ENCODE measurements at places on chromosomes 13 and 19. TPM values are rescaled to one million over a fixed set of nuclear protein-coding genes. Genes with fewer than 3 reads are reported as not detected.

Gene SBK2
- total RNA-seq: 2.1 TPM

Gene UBE2S
- 27.5 TPM for total RNA-seq

DNA sequence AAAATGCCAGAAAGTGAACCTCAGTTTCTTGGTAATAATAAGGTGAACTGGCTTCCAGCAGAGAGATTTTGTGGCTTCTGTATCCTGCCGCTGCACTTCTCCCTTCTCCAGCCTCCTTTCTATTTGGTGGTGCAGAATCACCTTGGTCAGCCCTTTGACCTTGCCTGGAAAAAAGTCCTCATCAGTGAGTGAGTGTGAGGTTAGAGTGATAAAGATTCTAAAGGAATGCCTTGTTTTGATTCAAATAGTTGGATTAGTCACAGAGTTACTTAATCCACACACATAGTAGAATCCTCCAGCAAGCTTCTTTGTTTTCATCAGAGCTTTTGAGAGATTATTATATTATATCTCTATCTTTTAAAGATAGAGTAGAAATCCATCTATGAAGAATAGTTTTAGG, 140.9 kb downstream of the KCNRG start:
- no peak for DNase-seq
- no peaks in the 10 kb centered on the region for H3K36me3 ChIP-seq
- no peak overlapping the region for H3K4me3 ChIP-seq
- H3K27me3 ChIP-seq: no peaks in the 10 kb centered on the region
- peaks cover 19% of the 10 kb centered on the region for H3K4me1 ChIP-seq

DNA sequence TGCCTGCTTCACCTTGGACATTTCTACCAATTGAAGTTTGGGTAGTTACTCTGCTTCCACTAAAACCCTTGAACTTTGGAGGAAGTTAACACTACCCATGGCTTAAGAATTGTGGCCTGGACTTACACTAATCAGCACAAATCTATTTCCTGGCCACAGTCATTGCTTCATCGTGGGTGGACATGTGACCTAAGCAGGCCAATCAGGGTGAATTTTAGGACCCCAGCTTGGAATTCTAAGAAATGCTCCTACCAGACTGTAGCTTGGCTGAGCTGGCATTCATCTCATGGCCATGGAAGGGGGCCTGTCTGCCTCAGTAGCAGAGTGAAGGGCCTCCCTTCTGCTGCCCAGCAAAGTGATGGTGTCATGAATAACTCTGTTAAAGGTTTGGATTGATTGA, 58.3 kb upstream of the SLC15A1 start:
- no peak overlapping the region for H3K27ac ChIP-seq
- no peak overlapping the region for H3K4me3 ChIP-seq
- no peak for DNase-seq
- peaks cover 65% of the 10 kb centered on the region for H3K36me3 ChIP-seq

- no peak overlapping the region for H3K4me3 ChIP-seq
- no peaks in the 10 kb centered on the region for H3K36me3 ChIP-seq
- H3K4me1 ChIP-seq: no peaks in the 10 kb centered on the region
- no peak overlapping the region for H3K27ac ChIP-seq
- no peaks in the 10 kb centered on the region for H3K27me3 ChIP-seq
These were observed 34.0 kb downstream of the PIN1 start for GRCh38 chr19:9868983-9869617.

DNA sequence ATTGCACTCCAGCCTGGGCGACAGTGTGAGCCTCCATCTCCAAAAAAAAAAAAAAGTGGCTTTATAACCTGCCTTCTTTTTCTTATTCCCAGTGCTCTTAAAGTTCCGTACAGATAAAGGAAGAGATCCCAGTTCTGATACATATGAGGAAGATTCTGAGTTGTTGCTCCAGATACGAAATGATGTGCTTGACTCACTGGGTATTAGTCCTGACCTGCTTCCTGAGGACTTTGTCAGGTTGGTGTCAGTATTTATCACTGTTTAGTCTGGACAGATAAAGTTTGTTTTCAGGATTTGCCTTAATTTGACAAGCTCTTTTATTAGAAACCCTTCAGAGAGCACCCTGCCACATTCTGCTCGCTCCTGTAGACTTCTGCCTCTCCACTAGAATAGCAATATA, 33.9 kb downstream of the BBC3 start:
- H3K27me3 ChIP-seq: no peaks in the 10 kb centered on the region
- no peak for DNase-seq
- H3K4me1 ChIP-seq: no peaks in the 10 kb centered on the region
- peaks cover 13% of the 10 kb centered on the region for H3K36me3 ChIP-seq
